Stimulated activated CD4-positive, alpha-beta T cell treated with anti-CD3 and anti-CD28 coated beads, Interleukin-1b, Interleukin-23, amount 100 ng/mL, for 24 hours (primary cell): ENCODE measurements at places on chromosomes 2 and 18.

GRCh38 chr2:36663851-36664695 is 32.4 kb upstream of the VIT start:
- DNase-seq, result no peak

GRCh38 chr2:48315896-48316194 is 214.1 kb upstream of the STON1 start:
- DNase-seq, result no peak

DNA sequence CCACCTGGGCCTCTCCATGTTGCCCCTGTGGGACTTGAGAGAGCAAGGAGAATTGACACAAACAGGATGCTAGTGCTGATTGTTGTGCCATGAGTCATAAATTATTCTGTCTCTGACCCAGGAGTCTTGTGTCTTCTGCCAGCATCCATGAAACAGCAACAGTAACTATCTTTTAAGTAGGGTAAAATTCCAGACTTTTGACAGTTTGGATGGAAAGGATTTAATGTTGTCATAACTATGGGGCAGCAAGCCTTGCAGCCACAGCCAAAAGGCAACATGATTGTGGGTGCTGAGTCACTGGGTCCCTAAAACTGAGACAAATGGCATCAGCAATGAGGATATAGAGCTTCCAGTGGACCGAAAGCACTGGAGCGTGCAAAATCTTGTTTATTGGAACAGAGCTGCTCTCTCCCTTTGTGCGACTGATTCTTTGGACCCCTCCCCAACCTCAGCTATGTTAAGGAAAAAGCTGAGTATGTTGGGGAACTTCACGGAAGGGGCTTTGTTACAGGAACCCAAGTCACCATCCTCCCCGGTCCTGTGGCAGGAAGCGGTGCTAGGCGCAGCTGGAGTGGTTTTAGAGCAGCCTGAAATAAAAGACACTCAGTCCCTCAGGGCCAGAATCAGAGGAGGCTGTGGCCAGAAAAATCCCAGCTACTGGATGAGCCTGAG is 9.6 kb upstream of the ITPRIPL1 start:
- no peak for DNase-seq

GRCh38 chr2:183967756-183968155 is 630.6 kb upstream of the ZNF804A start:
- DNase-seq, result no peak

- no peak for DNase-seq
Measured at GRCh38 chr2:40093021-40093675, 314.1 kb upstream of the THUMPD2 start.

- no peak for DNase-seq
Measured at GRCh38 chr18:28176698-28176947, 307 bp downstream of the CDH2 start.

DNA sequence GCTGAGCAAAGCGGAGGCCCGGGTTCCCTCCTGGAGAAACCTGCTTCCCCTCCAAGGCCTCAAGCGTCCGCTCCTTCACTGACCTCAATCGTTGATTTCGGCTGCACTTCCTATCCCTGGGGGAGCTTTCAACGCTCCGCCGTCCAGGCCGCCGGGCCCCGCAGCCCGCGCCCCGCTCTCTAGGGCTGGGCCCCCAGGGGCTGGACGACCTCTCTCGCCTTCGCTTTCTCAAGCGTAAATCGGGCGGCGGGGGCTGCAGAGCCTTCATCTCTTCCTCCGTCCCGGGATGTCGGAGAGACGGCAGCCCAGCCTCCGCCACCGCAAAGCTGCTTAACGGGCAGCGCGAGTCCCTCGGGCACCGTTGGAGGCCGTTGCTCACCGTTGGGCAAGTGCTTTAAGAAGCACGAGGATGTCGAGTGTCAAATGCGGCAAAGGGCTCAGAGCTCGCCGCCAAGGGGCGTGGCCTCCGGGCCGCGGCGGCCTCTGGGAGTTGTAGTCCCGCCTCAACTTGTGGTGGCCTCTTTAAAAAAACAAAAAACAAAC is 8.5 kb downstream of the HES6 start:
- no peak for DNase-seq

- DNase-seq, result no peak
Measured at GRCh38 chr2:239316562-239317465, 84.0 kb downstream of the HDAC4 start.

DNA sequence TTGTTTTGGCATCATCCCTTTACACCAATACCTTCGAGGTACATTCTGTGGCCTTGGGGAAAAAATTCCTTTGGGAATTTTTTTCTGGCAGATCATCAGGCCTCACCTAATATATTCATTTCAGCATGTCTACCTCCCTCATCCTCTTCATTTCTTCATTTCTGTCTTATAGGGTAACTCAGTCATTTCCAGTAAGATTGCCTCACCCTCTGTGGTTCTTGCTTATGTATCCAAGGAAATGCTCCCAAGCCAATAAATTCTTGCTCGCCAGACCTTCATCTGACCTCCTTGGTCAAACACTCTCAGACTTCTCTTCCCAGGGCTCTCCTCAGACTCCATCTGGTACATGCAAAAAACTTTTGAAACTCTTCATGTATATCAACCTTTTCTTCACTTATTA is 265.6 kb downstream of the TMX3 start:
- no peak for DNase-seq

- no peak for DNase-seq
Measured at GRCh38 chr18:65659912-65660311, 90.9 kb upstream of the CDH7 start.

GRCh38 chr2:37659723-37660122 is 11.7 kb downstream of the CDC42EP3 start:
- DNase-seq, result no peak
